ENCODE measurements at places on chromosomes 13 and 19.

DNA sequence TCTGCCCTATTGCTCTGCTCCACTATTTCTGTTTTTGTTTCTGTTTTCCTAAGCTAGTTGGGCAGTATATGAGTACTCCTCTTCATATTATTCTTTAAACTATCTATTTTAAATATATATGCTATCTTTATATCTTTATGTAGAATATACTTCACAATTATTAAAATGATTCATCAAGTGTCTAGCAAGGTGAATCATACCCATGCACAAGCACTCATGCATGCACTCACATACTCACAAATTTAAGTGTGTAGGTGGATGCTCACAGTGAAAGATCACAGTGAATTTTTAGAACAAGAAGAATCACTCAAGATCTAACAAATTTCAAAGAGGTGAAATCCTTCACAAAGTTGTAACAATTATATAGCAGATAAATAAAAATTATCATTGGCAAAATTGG, 435.6 kb upstream of the SLITRK5 start:
- no peak for DNase-seq

DNA sequence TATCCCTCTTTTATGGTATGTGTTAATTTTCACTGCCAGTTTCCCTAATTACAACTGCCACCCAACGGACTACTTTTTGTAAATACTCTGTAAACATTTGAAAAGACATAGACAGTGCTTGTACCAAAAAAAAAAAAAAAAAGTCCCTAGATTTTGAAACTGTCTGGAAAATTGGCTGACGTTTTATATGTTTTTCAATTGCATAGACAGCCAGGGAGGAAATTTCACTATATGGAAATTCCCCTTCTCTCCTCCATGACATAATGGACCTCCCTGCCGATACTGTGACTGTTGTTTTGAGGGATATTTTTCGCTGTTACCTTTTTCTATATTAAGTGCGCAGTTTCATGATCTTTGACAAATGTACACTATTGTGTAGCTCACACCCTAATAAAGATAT, 43.4 kb downstream of the C13orf42 start:
- no peak for DNase-seq

DNA sequence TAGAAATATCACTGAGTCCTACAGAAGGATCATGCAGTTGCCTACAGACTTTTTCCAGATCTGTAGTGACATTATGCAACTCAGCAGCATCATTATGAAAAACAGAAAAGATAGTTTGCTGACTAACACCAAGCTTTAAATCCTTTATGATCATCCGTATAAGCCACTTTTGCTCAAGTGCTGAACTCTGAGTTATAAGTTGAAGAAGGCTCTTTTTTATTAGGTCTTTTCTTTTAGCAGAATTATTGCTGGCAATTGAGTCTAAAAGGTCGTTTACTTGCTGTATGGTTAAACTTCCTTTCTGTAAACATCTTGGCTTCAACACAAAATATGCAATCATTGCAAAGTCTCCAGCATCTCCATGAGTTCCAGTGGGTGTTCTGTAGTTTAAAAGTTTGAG, 4.8 kb downstream of the LIG4 start:
- no peak for DNase-seq

- no peak for DNase-seq
These were observed 58.9 kb downstream of the RAP2A start for GRCh38 chr13:97492684-97493371.

- DNase-seq = no peak
These were observed 8.1 kb downstream of the SARS2 start for GRCh38 chr19:38922482-38922881.

Data from caudate nucleus (tissue), 63 donors.